Stimulated activated CD4-positive, alpha-beta T cell treated with anti-CD3 and anti-CD28 coated beads, Interleukin-1b, Interleukin-23, amount 100 ng/mL, for 1 hour (primary cell): ENCODE measurements at places on chromosomes 13 and 19.
A peak's percentile ranks its signal among the peaks of the same experiment; 100 is the strongest.

DNA sequence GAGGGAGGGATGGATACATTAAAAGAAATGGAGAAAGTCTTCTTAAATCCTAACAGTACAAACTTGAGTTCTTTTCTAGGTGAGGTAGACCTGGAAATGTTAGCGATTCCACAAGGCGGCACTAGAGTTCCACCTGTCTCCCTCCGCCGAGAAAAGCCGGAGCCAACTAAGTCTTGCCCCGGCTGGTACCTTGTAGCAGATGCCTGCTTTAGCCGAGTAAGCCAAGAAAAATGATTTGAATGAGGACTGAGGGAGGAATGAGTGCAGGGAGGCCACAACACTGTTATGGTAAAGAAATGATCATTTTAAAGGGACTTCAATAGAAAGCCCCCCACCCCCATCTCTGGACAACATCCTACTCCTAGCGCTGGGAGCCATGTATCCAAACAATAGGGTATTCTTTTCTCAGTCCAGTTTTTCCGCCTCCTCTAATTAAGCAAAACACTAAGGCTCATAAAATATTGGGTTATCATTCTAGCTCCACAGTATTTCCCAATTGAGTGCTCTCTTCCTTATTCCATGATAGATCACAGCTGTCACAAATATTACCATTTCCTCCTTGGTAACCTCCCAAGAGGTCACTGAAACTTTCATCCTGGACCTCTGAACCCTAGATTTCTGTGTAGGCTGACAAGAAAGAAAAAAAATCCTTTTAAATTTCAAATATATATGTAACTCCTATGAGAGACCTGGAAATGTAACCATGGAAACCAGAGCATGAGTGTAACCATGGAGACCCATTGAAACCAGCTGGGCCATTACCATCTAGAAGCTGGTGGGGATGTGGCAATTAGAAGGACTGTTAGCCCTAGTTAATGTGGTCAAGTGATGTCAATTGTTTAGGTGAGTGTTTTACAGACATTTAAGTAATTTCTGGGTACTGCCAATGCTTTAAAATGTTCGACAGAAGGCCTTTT is 58.3 kb downstream of the GPALPP1 start:
- peak; percentile 49 for DNase-seq

GRCh38 chr13:79458436-79458835 is 22.5 kb upstream of the NDFIP2 start:
- no peak for DNase-seq

DNA sequence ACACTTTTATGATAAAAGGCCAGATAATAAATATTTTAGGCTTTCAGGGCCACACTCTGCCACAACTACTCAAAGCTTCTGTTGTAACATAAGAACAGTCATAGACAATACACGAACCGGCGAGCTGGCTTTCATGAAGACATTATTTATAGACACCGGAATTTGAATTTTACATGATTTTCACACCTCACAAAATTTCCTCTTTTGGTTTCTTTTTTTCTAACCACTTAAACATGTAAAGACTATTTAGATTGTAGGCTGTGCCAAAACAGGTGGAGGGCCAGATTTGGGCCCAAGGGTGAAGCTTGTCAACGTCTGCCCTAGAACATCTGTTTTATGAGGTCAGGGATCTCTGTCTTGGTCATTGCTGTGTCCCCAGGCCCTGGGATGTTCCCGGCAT is 29.7 kb upstream of the FXYD3 start:
- DNase-seq = no peak

DNA sequence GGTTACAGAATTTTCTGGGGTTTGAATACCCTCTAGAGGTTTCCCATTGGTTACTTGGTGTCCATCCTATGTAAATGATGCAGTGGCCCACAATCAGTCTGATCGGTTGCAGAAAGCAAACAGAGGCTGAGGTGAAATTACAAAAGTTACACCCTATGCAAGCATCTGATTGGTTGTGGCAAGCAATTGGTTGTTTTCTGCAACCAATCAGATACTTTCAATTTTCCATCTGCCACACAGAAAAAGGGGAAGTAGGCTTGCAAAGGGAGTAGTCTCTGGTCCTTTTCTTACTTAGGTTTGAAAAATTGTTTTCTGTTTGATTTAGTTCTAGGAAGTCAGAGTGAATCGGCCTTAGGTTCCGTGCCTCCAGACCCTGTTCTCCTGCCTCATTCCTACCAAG is 93.1 kb downstream of the WTIP start:
- no peak for DNase-seq

DNA sequence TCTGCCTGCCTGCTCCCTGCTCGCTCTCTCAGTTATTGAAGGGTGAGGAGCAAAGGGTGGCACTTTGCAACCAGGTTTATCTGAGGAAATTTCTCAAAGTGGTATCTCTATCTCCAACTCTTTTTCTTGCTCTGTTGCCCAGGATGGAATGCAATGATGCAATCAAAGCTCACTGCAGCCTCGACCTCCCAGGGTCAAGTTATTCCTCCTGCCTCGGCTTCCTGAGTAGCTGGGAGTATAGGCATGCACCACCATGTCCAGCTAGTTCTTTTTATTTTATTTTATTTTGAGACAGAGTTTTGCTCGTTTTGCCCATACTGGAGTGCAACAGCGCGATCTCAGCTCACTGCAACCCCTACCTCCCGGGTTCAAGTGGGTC is 4.9 kb downstream of the ACTMAP start:
- no peak for DNase-seq

DNA sequence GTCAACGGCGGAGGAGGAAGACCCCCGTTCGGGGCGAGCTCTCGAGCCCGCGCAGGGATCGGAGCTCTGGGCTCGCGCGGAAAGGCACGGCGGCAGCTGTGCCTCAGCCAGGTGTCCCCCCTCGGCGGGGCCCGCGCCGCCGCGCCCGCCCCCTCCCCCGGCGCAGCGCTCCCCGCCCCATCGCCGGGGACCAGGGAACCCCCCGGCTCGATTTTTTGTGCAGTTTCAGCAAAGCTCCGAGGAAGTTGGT is 110.0 kb downstream of the KCNRG start:
- DNase-seq = no peak

- DNase-seq = peak; percentile 53
Observed at GRCh38 chr19:53906211-53907192, 2.6 kb upstream of the CACNG7 start.

DNA sequence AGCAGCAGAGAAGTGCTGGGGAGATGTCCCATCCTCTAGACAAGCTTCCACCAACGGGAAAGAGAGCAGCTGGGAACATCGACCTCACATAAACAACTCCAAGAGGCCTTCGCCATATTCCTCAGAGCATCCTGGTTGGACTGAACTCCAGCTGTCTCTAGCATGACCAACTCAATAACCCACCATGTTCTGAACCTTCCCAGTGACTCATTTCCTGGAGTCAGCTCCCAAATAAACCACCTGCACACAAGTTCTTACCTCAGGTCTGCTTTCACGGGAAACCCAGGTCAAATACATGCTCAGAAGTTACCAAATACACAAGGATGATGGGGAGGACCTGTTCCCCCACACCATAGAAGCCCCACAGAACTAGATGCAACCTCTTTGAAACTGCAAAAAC is 878.5 kb downstream of the UQCRFS1 start:
- DNase-seq = no peak

DNA sequence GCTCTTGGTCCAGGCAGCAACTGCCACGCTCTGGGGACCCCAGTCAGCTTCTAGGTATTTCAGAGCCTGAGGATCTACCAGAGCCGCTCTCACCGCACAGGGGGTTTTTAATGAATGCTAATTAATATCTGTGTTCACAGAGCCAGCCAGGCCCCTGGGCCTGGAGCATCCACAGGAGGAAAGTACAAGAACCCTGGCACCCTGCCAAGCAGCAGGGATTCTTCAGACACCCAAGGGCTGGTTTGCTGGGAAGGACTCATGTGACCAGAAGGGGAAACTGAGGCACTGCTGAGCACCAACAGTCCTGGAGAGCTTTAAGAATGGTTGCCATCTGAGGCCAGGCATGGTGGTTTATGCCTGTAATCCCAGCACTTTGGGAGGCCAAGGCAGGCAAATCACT is 38.0 kb upstream of the ADGRE5 start:
- no peak for DNase-seq

- no peak for DNase-seq
Observed at GRCh38 chr19:438416-438958, 22.3 kb downstream of the SHC2 start.

DNA sequence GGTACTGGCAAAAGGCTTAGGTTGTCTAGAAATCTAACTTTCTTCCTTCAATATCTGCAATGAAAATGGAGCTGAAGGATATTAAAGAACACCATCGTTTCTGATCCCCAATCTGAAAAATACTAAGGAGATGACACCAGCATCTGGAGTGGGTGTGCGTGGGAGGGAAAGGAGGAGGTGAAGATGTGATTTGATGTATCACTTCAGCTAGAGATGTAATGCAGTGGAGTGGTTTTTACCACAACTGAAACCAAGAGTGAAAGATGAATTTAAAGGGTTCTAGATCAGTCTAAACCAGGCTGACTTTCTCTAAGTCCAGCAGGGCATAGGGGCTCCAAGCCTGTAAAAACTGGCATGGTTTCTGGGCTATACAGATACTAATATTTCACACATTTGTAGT is 148.4 kb downstream of the AKAP11 start:
- DNase-seq = peak; percentile 42

DNA sequence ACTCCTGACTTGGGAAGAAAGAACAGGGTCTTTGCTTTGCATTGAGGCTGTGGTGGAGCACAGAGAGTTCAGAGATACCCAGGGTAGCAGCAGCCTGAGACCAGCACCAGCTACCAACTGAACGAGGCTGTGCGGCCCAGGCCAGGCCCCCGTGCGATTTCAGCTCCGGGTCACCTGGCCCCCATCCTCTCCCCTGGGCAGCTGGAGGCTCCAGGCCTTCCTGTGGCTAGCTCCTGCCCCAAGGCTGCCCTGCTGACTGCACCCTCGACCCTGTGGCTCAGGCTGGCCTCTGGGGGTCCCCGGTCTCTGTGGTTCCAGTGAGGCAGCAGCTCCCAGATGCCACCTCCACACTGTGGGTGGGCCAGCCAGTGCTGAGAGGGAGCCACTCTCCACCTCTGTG is 52.8 kb downstream of the MCF2L start:
- DNase-seq = no peak

DNA sequence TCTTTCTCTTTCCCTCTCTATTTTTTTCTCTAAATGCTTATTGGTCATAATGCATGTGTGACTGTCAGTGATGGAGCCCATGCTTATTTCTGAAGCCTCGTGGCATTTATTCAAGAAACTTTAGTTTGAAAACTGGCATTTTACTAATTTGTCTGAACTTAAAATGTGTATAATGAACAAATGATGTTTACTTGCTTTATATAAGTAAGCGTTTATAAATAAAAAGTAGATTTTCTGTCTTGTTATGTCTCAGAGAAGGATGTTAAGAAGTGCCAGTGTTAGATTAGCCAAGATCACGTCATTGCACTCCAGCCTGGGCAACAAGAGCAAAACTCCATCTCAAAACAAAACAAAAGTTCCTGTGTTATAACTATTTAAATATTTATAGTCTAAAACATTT is 1568.1 kb downstream of the EFNB2 start:
- no peak for DNase-seq

DNA sequence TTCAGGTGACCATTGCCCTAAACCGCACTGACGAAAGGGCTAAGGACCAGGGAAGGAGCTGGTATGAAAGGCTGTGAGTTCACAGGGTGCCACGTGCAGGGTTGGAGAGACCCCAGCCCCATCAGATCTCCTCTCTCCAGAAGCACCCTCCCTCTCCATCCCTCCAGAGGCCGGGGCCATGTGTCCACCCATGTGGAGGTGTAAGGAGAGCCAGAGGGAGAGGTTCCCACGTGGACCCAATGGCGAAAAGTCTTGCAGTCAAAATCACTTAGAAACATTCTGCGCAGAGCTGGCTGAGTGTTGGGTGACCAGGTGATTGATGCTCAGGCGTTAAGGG is 168.3 kb downstream of the COL4A1 start:
- DNase-seq = no peak

DNA sequence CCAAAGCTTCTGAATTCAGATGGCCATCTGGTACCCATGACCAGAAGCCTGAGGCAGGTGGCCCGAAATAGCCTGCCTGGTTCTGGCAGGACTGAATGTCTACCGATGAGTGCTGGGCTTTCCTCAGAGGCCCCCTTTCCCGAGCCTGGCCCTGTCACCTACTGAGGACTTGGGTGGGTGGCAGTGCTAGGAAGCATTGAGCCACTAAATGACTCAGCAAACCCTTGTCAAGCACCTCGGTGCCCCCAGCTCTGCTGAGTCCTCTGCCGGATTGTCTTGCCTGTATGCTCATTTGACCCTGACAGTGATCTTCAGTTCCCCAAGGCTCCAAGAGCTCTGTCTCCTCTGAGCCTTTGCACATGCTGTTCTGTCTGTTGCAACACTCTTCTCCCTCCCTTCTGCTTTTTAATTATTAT is 17.9 kb downstream of the PPP1R37 start:
- no peak for DNase-seq
